ENCODE measurements at places on chromosomes 13 and 19. TPM values are rescaled to one million over a fixed set of nuclear protein-coding genes. Genes with fewer than 3 reads are reported as not detected.

- DNase-seq, result peak; percentile 85
These were observed 540 bp downstream of the TMEM160 start for GRCh38 chr19:47047763-47048405.

DNA sequence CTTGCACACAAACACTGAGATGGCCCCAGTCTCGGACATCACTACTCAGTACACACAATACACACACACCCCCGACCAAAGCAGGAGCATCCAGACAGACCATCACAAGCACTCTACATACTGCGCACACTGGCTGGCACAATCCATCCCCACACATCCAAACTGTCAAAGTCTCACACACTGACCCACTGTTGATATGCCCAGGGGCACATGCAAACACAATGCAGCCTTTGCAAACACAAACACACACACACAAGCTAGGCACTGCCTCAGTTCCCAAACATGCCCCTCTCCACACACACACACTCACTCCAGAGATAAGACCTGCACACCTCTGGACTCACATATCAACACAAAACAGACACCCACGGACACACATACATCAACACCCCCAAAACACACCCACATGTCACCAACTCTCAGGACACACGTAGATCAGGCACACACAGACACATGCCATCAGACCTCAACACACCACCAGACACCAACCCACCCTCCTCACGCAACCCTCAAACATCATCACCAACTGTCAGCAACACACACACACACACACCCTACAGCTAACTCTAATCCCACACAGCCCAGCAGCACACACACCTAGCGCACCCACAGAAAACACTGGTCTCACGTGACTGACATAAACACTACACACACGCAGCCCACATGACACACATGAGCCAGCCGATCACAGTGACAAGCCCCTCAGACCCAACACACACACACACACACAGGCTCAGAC, 1.9 kb downstream of the BBC3 start:
- no peak for DNase-seq

- DNase-seq, result no peak
These were observed 53.4 kb downstream of the ABCC4 start for GRCh38 chr13:95247852-95248251.

DNA sequence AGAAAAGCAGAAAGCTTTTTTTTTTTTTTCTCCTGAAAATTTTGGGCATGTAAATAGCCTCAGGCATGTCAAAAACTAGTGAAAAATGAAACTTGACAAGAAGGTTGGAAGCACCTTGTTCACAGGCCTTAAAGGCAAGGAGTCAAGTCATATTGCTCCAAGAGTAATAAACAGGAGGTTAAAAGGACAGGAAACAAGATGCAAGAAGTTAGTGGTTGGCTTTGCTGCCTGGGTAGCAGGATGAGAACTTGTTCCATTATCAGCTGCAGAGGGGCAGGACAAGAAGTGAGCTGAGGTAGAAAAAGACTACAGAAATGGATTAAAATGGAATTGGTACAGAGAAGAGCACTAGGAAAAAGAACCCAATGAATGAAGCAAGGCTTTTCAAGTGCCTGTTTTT, 242.6 kb downstream of the DCT start:
- no peak for DNase-seq

DNA sequence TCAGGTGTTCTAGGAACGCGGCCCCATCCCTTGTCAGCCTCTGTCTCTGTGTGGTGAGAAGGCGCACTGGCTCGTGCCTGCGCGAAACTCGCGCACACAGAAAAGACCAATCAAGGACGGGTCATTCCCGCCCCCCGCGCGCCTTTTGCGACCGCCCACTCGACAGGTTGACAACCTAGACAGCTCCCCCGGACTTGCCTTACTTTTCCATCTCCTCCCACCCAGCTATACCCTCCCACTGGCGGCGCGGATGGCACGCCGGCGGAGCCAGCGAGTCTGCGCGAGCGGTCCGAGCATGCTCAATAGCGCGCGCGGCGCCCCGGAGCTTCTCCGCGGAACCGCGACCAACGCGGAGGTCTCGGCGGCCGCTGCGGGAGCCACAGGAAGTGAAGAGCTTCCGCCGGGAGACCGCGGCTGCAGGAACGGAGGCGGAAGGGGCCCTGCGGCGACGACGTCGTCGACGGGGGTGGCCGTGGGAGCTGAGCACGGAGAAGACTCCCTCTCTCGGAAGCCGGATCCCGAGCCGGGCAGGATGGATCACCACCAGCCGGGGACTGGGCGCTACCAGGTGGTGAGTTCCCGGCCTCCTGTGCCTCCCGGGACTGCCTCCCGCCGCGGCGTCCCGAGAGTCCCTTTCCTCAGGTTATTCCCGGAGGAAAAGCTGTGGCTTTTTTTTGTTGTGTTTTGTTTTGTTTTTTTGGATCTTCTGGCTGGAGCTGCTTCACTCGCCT, at the start of gene NDFIP2:
TSS of gene NDFIP2 (plus strand) at position 202 of the 731 bp plus-strand sequence. CDS start at position 251, 49 bp downstream.
- DNase-seq, result peak; percentile 88

DNA sequence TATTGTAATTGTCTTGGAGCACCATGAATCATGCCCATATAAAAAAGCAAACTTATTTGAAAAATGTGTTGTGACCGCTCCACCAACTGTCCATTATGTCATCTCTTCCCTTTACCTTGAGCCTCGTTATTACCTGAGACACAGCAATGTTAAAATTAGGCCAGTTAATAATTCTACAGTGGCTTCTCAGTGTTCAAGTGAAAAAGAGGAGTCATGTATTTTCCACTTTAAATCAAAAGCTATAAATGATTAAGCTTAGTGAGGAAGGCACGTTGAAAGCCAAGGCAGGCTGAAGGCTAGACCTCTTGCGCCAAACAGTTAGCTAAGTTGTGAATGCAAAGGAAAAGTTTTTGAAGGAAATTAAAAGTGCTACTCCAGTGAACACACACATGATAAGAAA, 210.5 kb downstream of the GPC6 start:
- no peak for DNase-seq

DNA sequence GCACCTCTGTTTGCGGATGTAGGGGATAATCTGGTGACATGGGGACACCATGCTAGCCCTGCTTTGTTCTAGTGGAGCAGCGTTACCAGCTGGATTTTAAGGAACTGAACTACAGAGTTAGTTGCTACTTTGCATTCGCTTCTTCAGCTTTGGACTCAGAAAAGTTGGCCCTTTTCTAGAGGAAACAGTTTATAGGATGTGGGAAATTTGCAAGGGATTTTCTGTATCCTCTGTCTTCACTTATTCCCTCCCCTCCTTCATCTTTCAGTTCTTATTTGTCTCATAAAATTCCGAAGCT, 2.1 kb downstream of the GATAD2A start:
- no peak for DNase-seq

DNA sequence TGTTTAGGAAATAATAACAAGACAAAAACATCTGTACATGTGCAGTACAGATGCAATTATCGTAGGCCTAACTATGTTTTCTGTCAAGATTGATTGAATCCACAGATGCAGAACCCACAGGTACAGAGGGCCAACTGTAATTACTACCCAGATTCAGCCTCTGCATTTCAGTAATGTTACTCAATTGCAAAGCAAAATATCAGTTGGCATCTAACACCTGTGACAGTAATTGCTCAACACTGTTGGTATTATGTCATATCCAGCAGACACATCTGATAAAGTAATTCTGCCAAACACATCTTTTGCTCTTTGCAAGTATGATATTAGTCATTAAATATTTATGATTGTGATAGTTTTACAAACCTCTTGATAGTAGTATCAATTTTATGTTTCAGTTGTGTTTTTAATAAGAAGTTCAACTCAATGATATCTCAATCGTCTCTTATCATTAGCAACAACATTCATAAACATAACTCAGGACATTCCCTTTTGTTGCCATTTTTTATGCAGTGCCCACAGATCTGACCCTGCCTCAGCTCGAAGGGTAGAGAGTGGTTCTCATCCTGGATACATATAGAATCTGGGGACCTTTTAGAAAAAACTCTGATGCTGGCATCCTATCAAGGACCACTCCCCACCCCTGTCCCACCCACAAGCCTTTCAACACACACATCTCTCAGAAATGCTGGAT, 104.7 kb downstream of the MYCBP2 start:
- no peak for DNase-seq

DNA sequence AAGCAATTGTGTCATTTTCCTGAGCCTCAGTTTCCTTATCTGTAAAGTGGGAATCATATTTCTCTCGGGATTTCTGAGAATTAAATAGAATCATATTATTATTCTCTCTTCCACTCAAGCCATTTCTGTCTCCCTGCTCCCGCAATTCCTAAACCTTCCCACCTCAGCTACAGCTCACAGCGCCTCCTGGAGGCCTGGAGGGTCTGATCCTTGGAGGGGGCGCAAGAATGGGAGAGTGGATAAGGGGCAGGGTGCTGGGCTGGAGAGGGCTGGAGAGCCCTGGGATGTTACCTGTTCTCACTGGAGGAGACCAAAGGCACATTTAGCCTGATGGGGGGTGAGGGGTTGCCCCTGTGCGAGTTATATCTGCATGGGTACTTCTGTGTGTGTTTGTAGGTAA, 31.1 kb upstream of the CYP2S1 start:
- no peak for DNase-seq

GRCh38 chr13:44312834-44313551, 60.6 kb upstream of the SERP2 start:
- no peak for DNase-seq

DNA sequence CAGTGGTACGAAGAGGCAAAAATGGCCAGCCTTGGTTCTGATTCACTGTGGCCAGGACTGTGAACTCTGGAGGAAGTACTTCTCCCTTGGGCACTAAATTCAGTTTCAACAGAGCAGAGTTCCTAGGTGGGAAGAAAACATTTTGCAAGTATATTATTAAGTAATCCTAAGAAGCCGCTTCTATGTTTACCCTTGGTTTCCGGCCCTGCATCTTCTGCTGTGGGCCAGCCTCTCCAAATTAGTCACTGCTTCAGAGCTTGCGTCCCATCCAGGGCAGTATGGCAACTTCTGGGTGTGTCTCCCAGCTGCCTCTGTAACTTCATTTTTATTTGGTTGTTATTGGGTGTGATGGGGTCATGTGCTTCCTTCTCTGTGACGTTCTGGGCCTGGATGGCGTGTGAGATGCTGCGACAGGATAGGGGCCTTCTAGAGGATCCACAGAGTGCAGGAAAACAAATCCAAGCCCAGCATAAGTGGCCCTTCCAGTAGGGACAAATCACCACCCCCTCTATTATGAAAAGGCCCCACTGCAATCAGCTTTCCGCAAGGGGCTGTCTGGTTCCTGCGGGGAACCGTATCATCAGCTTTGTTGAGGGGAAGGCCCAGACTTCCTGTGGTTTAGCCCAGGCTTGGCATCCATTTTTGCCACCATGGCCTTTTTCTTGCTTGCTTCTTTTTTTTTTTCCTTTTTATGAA, 55.1 kb upstream of the C1QTNF9 start:
- DNase-seq, result no peak

DNA sequence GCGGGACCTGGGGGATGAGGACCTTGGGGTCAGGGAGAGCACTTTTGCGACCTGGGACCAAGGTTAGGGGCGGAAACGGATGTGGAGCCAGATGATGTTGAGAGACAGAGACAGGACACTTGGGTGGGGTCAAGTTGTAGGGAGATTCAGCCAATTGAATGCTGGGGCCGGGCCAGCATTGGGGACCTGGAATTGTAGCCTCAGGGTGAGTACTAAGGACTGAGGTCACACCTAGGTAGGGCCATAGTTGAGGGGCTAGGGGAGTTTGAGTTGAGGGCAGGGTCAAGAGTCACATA, 1.2 kb downstream of the ALKBH7 start:
- no peak for DNase-seq

GRCh38 chr13:47134939-47135489, 238.2 kb upstream of the HTR2A start:
- no peak for DNase-seq

DNA sequence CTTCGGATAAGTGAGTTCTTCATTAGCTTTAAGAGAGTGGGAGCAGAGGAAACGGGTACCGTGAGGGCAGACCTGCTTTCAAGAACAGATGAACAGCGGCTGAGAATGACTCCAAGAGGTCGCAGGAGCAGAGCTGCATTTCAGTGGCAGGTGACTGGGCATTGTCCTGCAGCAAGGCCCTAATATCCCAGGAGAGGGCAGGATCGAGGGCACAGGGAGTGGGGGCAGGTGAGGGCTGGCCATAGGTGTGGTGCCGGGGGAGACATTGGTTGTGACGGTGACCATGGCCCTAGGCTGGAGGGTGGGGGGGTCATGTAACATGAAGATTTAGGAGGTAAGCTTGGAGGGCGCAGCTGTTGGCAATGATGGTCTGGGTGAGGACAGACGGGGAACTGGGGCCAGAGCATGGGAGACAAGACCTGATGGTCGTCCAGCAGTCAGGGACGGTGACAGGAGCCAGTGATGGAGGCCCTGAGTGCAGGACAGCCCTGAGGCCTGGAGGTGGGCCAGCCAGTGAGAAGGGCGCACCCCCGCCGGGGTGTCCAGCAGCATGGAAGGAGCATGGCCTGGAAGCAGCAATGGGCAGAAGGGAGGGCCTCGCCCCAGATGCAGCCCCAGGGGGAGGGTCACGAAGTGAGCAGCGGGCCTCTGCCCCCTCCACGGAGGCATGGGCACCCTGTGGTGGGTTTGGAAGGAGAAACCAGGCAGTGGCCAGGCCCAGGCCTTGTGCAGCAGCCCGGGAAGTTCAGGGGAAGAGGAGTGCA, 29.2 kb upstream of the LAMP1 start:
- no peak for DNase-seq

DNA sequence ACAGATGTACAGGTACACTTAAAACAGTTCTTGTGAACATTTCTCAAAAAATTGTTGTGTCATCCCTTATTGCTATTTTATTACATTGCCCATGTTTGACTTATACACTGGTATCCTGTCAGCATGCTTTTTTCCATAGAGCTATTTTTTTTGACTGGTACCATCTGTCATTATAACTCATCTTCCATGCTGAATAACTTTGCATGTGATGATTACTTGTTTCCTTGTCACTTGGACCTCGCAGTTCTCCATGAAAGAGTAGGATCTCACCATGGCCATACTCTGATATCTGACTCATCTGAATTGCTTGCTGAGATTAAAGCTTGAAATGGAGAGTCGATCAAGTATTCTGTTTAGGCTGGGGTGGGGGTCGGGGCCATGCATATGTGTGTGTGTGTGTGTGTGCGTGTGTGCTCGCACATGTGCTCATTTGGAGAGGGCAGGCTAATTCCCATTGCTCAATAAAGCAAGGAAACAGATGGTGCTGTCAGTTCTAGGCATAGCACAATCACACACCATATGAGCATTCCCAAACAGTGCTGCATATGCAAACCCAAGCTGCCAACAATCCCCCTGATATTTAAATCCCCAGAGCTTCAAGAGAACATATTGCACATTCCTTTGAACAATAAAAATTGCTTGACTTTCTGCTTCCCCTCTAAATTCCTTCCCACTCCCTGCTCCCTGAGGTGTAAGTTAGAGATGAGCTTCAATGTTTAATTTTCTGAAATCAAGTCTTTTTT, 62.9 kb downstream of the NHLRC3 start:
- DNase-seq, result no peak

- DNase-seq, result peak; percentile 95
These were observed at the start of gene ZNF446 for GRCh38 chr19:58475714-58476497. Gene ZNF446 (plus strand): TSS chr19:58476352. CDS start chr19:58477219, 867 bp downstream.

- no peak for DNase-seq
These were observed 379.2 kb upstream of the MIR17HG start for GRCh38 chr13:90968166-90968904.

- DNase-seq, result no peak
These were observed 5.5 kb upstream of the GALP start for GRCh38 chr19:56170261-56170660.

SLC7A9 gene
- 3.1 TPM for total RNA-seq

GAPDHS gene
- total RNA-seq, result not detected

FAM83E gene
- total RNA-seq, result 6.1 TPM

EBI3 gene
- total RNA-seq, result 0.43 TPM

CEBPA gene
- 24.4 TPM for total RNA-seq

KCNJ14 gene
- 1.8 TPM for total RNA-seq

SLITRK5 gene
- total RNA-seq, result 3.1 TPM

PSMC4 gene
- 102 TPM for total RNA-seq

MED4 gene
- total RNA-seq, result 53.1 TPM

TUBB4A gene
- 6.8 TPM for total RNA-seq

Data from type B pancreatic cell (in vitro differentiated cells).